ENCODE measurements at places on chromosomes 1 and 21. TPM values are rescaled to one million over a fixed set of nuclear protein-coding genes. Genes with fewer than 3 reads are reported as not detected.

- H3K27me3 ChIP-seq: no peaks in the 10 kb centered on the region
- H3K27ac ChIP-seq: no peak overlapping the region
- H3K36me3 ChIP-seq: no peaks in the 10 kb centered on the region
These were observed 118.1 kb upstream of the POGK start for GRCh38 chr1:166721145-166721544.

GRCh38 chr1:64540265-64540791 is 70.4 kb downstream of the CACHD1 start:
- H3K27ac ChIP-seq: peak overlapping the region; percentile 32
- peaks cover 62% of the 10 kb centered on the region for H3K4me1 ChIP-seq
- peaks cover 6% of the 10 kb centered on the region for H3K36me3 ChIP-seq
- no peaks in the 10 kb centered on the region for H3K27me3 ChIP-seq
- DNase-seq: peak; percentile 31

GRCh38 chr1:11198257-11198656 is 9.1 kb downstream of the ANGPTL7 start:
- no peaks in the 10 kb centered on the region for H3K4me1 ChIP-seq
- no peaks in the 10 kb centered on the region for H3K27me3 ChIP-seq
- H3K36me3 ChIP-seq: peaks cover 31% of the 10 kb centered on the region
- no peak overlapping the region for H3K27ac ChIP-seq

DNA sequence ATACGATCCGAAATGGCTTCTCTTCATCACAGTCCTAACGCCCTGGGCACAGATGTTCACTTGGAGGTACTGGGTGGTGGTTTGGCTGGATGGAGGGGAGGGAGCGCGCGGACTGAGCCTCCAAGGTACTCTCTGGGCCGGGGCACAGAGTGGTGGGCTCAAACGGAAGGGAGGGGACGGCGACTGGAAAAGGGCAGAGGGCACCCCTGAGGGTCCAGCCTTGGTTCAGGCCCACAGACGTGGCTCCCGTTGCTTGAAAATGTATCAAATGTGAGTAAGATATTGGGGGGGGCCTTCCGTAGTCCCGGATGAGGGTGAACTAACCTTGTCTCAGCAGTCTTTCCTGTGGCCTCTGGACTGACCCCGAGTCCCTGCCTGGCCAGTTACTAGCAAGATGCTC is 463 bp downstream of the IL12RB2 start:
- H3K4me1 ChIP-seq: peaks cover 74% of the 10 kb centered on the region
- peak overlapping the region; percentile 97 for H3K4me3 ChIP-seq
- peaks cover 20% of the 10 kb centered on the region for H3K36me3 ChIP-seq
- peak; percentile 16 for DNase-seq
- peak overlapping the region; percentile 99 for H3K27ac ChIP-seq

GRCh38 chr1:210685295-210685650 is 356.6 kb downstream of the HHAT start:
- no peaks in the 10 kb centered on the region for H3K27me3 ChIP-seq
- H3K4me1 ChIP-seq: peaks cover 3% of the 10 kb centered on the region
- no peaks in the 10 kb centered on the region for H3K36me3 ChIP-seq

- no peaks in the 10 kb centered on the region for H3K36me3 ChIP-seq
- no peak for DNase-seq
- H3K27ac ChIP-seq: no peak overlapping the region
- H3K27me3 ChIP-seq: no peaks in the 10 kb centered on the region
- H3K4me1 ChIP-seq: no peaks in the 10 kb centered on the region
These were observed 379.3 kb upstream of the PRMT6 start for GRCh38 chr1:106677181-106677580.

DNA sequence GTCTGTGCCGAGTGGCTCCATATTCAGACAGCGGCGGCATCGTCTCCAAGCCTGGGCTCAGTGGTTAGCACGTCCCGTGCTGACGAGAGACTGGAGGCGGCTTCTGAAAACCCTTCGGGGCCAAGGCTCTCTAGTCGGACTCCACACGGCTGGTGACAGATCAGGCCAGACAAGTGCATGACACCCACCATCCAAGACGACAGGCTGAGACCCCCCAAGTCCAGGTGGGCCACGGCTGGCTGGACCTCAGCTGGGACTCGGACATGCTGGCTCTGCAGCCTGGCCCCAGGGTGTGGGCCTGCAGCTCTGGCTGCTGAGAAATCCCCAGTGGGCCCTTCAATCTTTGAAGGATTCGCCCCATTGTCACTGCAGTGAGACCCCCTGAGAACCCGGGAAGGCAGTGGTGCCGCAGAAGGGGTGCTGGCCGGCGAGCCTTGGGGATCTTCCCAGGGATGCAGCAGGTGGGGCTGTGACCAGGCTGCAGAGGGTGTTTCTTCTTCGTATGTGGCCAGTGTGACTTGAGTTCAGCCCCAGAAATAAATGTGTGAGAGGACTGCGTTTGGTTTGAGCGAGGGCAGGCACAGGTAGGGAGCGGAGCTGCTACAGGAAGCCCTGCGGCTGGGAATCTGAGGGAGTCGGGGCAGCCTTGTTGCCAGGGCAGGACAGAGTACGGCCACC is 15.9 kb upstream of the SLC19A1 start:
- H3K27ac ChIP-seq: no peak overlapping the region
- peaks cover 5% of the 10 kb centered on the region for H3K4me1 ChIP-seq
- H3K36me3 ChIP-seq: no peaks in the 10 kb centered on the region
- DNase-seq: no peak
- H3K27me3 ChIP-seq: peaks cover 13% of the 10 kb centered on the region

- peaks cover 3% of the 10 kb centered on the region for H3K36me3 ChIP-seq
- no peak overlapping the region for H3K4me3 ChIP-seq
- H3K4me1 ChIP-seq: peaks cover 34% of the 10 kb centered on the region
These were observed 996 bp upstream of the TMEM51 start for GRCh38 chr1:15152318-15153183.

GRCh38 chr1:33070628-33071027 is 10.3 kb upstream of the AZIN2 start:
- H3K27me3 ChIP-seq: peaks cover 17% of the 10 kb centered on the region
- peaks cover under 1% of the 10 kb centered on the region for H3K36me3 ChIP-seq
- peak overlapping the region; percentile 10 for H3K27ac ChIP-seq
- DNase-seq: no peak

GRCh38 chr1:171507435-171507834 is 22.1 kb downstream of the PRRC2C start:
- peaks cover 74% of the 10 kb centered on the region for H3K4me1 ChIP-seq
- H3K36me3 ChIP-seq: peaks cover 33% of the 10 kb centered on the region
- no peak for DNase-seq
- no peaks in the 10 kb centered on the region for H3K27me3 ChIP-seq
- H3K4me3 ChIP-seq: no peak overlapping the region
- H3K27ac ChIP-seq: no peak overlapping the region

GRCh38 chr1:71788113-71788512 is 494.2 kb downstream of the NEGR1 start:
- no peak overlapping the region for H3K4me3 ChIP-seq
- no peak overlapping the region for H3K27ac ChIP-seq

DNA sequence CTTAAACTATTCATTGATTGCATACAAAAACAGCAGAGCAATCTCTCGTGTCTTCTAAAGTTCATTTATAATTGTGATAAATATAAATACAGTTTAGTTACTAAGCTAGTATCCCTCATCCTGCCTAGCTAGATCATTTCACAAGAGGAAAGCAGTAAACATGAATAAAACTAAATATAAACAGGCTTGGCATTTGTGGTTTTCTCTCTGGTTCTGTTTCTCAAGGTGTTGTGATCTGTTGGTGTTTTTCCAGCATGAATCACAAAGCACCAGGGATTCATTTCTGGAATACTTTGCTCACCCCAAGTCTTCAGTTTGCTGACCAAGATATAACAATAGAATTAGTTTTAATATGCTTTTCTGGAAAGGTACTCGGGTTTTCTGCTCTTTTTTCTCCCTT is 32.7 kb upstream of the GLIS1 start:
- H3K36me3 ChIP-seq: peaks cover 26% of the 10 kb centered on the region
- no peaks in the 10 kb centered on the region for H3K27me3 ChIP-seq

- peak overlapping the region; percentile 16 for H3K27ac ChIP-seq
- H3K4me1 ChIP-seq: peaks cover 10% of the 10 kb centered on the region
- no peak for DNase-seq
- H3K36me3 ChIP-seq: peaks cover 76% of the 10 kb centered on the region
These were observed 74.2 kb downstream of the PTPRC start for GRCh38 chr1:198713081-198713480.

DNA sequence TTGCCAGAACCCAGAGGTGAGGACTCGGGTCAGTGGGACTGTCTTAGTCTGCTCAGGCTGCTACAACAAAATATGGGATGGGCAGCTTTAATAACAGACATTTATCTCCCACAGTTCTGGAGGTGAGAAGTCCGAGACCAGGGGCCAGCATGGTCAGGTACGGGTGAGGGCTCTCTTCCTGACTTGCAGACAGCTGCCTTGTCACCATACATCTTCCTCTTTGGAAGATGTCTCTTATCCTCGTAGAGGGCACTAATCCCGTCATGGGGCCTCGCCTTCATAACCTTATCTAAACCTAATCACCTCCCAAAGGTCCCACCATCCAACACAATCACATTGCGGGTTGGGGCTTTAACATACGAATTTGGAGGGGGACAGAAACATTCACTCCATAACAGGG is 51.9 kb downstream of the GLUL start:
- no peak overlapping the region for H3K27ac ChIP-seq
- H3K27me3 ChIP-seq: peaks cover 2% of the 10 kb centered on the region
- DNase-seq: no peak
- H3K36me3 ChIP-seq: no peaks in the 10 kb centered on the region
- no peaks in the 10 kb centered on the region for H3K4me1 ChIP-seq

DNA sequence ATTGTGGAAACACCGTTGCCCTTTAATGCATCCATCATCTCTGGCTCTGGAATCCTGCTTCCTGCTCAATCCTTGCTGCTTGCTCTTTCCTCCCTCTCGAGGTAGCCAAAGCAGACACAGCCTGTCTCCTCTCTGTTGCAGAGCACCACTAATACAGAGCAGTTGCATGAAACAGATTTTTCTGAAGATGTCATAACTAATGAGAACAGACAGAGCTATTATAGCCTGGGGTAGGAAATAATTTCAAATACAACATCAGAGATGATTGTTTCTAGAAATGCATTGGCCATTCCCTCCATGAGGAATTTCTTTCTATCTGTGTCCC is 23.3 kb upstream of the ACBD6 start:
- H3K4me3 ChIP-seq: no peak overlapping the region
- peaks cover 2% of the 10 kb centered on the region for H3K4me1 ChIP-seq
- H3K27ac ChIP-seq: no peak overlapping the region
- DNase-seq: no peak
- no peaks in the 10 kb centered on the region for H3K27me3 ChIP-seq
- no peaks in the 10 kb centered on the region for H3K36me3 ChIP-seq

DNA sequence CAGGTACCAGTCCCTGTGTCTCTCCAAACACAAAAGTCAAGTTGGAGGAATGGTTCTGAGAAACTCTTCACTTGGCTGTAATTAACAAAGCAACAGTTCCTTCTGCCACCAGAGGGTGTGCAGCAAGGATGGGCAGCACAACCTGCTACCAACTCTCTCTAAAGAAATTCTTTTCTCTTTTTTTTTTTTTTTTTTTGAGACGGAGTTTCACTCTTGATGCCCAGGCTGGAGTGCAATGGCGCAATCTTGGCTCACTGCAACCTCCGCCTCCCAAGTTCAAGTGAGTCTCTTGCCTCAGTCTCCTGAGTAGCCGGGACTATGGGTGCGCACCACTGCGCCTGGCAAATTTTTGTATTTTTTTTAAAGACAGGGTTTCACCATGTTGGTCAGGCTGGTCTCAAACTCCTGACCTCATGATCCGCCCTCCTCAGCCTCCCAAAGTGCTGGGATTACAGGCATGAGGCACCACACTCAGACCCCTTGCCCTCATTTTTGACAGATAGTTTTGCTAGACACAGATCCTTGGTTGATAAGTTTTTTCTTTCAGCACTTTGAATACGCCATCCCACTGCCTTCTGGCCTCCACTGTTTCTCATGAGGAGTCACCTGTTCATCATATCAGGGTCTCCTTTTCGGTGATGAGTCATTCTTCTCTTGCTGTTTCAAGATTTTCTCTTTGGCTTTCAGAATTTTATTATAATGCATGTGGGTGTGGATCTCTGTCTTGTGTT is 12.1 kb upstream of the DEGS1 start:
- H3K36me3 ChIP-seq: peaks cover 8% of the 10 kb centered on the region
- no peak overlapping the region for H3K4me3 ChIP-seq
- H3K4me1 ChIP-seq: peaks cover 42% of the 10 kb centered on the region
- peaks cover 19% of the 10 kb centered on the region for H3K27me3 ChIP-seq
- peak; percentile 55 for DNase-seq

GRCh38 chr1:154304664-154305337 is 16.1 kb upstream of the AQP10 start:
- DNase-seq: no peak
- peaks cover 13% of the 10 kb centered on the region for H3K4me1 ChIP-seq
- no peaks in the 10 kb centered on the region for H3K36me3 ChIP-seq
- no peak overlapping the region for H3K27ac ChIP-seq

- H3K27ac ChIP-seq: no peak overlapping the region
- H3K4me3 ChIP-seq: no peak overlapping the region
- H3K36me3 ChIP-seq: no peaks in the 10 kb centered on the region
- no peaks in the 10 kb centered on the region for H3K4me1 ChIP-seq
These were observed 136.2 kb upstream of the IPO9 start for GRCh38 chr1:201692555-201693394.

The RGS7 gene
- not detected for total RNA-seq

The LCE3C gene
- not detected for total RNA-seq

The C1orf94 gene
- not detected for total RNA-seq

The ERICH3 gene
- not detected for total RNA-seq

The PTPN7 gene
- total RNA-seq: 188 TPM

The HCRTR1 gene
- not detected for total RNA-seq

The MSH4 gene
- total RNA-seq: 0.46 TPM
